Cardiac septum (tissue), 1 donor: ENCODE measurements at places on chromosomes 7 and 10. TPM values are rescaled to one million over a fixed set of nuclear protein-coding genes. Genes with fewer than 3 reads are reported as not detected.

DNA sequence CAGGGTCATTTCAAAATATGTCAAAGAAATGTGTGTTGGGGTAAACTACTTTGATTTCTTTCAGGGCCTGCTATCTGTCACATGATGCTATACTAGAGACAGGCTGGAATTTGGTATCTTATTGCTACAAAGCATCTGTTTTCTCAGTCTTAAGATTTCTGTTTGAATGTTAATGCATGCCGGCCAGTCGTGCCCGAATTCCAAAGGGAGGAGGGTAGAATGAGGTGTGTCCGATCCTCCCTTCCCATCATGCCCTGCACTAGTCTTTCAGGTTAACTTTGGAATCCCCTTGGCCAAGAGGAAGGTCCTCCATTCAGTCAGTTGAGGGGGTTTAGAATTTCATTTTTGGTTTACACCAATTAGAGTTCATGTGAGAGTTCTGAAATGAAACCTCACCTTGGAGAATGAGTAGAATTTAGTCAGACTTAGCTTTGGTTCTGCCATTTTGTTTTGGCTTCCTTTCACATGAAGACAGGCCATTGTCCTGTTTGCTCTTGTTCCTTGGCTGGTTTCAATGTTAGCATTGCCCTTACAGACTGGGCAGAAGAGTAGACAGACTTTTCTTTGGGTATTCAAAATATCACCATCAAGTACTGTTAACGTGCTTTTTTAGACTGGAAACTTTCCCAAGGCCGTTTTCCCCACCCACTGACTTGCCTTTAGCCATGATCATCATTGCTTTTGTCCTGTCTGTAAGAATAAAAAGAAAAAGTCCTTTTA, 95.8 kb downstream of the CAMK1D start:
- DNase-seq, result no peak

Gene CASTOR2
- 27.3 TPM for total RNA-seq

Gene SPDYE16
- total RNA-seq, result not detected

Gene SKIDA1
- 1.8 TPM for total RNA-seq

GRCh38 chr7:30453921-30454320, 24.7 kb downstream of the NOD1 start:
- DNase-seq, result no peak

GRCh38 chr10:3820255-3820654, 35.2 kb upstream of the KLF6 start:
- no peak for DNase-seq

DNA sequence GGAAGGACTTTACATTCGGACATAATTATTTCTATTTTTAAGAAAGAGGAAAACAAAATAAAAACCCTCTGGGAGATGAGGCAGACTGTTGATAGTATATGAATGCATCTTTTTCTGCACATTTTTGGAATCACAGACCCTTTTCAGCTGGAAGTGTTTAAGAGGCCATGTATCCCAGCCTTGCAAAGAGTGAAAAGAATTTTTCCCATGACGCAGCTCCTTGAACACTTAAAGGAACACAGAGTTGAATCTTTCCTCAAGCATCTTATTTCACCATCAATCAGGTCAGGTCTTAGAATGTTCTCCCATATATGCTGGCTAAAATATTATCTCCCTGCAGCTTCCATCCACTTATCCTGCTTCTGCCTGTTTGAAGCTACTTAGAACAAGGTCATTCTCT, 45.9 kb upstream of the PAPSS2 start:
- no peak for DNase-seq

DNA sequence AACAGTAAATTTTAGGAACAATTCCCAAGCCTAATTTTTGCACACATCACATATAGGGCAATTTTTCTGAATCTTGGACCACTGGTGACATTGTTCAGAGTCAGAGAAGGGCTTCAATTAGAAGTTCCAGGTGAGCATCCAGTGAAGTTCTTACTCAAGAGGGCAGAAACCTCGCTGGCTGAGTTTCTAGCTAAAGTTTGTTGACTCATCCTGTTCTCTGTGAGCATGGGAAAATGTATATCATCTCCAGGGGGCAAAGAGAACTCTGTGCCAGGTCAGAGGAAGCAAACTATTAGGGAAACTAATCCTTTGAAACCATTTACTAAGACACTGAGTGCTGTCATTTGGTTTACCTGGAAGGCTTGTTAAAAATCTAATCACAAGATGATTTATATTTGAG, 695.6 kb upstream of the IGFBP3 start:
- no peak for DNase-seq

DNA sequence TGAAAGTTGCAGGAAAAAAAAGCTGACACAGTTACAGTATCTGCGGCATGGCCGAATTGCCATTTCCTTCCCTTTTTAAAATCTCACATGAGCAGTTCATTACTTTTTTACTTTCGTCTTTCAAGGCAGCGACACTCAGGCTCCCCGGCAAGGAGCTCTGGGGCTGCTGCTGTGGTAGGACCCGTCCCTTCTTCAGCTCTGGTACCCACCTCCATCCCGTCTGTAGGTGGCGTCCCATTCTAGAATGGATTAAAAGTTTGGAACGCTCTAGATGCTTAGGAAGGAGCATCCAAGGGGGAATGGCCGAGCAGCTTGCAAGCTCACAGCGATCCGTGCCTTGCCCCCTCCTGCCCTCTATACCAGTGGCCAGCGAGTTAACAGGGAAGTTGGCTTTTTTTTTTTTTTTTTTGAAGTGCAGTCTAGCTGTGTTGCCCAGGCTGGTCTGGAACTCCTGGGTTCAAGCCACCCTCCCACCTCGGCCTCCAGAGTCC, 22.8 kb upstream of the TTYH3 start:
- DNase-seq, result no peak

Gene SLC18A3
- total RNA-seq, result not detected

- no peak for DNase-seq
Observed at GRCh38 chr10:110973400-110973799, 54.0 kb downstream of the SHOC2 start.

- no peak for DNase-seq
Observed at GRCh38 chr10:59287587-59288255, 74.6 kb downstream of the FAM13C start.

DNA sequence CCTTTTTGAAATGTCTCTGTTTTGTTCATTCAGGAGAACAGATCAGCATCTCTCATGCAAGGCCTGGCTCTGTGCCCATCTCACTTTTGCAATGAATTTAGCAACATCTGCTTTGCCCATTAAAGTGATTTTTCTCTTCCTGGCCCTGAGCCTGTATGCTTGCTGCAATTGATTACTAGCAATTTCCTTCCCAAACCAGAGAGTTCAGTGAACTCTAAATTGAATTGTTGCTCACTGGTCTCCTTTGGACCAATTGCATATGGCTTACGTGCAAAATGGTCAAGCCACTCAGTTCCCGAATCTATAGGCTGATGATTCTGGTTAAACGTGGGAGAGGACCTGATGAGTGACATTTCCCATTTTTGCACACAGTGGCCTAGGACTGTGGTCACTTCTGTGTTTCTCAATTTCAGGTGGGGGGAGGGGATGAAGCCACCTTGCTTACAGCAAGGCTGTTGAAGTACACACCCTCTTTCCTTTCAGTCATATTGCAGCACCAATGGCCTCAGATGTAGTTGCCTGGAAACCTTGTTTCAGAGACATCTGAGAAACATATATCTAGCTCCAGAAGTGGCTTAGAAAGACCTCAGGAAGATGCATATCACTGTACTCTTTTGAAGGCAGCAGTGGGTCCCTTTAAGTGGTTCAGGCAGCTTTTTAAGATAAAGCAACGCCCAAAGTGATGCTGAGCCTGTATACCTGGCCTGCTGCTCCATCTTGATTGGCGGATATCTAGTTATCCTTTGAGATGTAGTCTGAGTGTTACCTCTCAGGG, 201.4 kb downstream of the PTEN start:
- peak; percentile 82 for DNase-seq
